ENCODE measurements at places on chromosomes 2 and 18. TPM values are rescaled to one million over a fixed set of nuclear protein-coding genes. Genes with fewer than 3 reads are reported as not detected.

Gene RUFY4
- not detected for total RNA-seq

Gene MEIS1
- 85.4 TPM for total RNA-seq

Gene TNFAIP6
- 3.0 TPM for total RNA-seq

Gene TWIST2
- total RNA-seq, result 128 TPM

Gene DNAJC5G
- total RNA-seq, result not detected

Gene AFF3
- 5.6 TPM for total RNA-seq

Gene LCT
- total RNA-seq, result not detected

Gene DOK1
- 38.4 TPM for total RNA-seq

Gene FAHD2A
- total RNA-seq, result 25.0 TPM

Gene IRS1
- 49.9 TPM for total RNA-seq

Gene RBM43
- 7.7 TPM for total RNA-seq

Gene CTNNA2
- total RNA-seq, result not detected

Gene TLX2
- total RNA-seq, result 0.19 TPM

Gene STPG4
- not detected for total RNA-seq

Gene FARP2
- 40.7 TPM for total RNA-seq

Gene NTSR2
- not detected for total RNA-seq

Measured in HFFc6 (cell line).